Activated CD4-positive, alpha-beta T cell treated with anti-CD3 and anti-CD28 coated beads, Interleukin-2, amount 10 ng/mL, durations not matched to agents 7 days and 5 days (primary cell): ENCODE measurements at places on chromosomes 12 and 14. TPM values are rescaled to one million over a fixed set of nuclear protein-coding genes. Genes with fewer than 3 reads are reported as not detected.
A peak's percentile ranks its signal among the peaks of the same experiment; 100 is the strongest.

- DNase-seq, result no peak
These were observed 323.1 kb downstream of the PDZRN4 start for GRCh38 chr12:41511247-41511646.

DNA sequence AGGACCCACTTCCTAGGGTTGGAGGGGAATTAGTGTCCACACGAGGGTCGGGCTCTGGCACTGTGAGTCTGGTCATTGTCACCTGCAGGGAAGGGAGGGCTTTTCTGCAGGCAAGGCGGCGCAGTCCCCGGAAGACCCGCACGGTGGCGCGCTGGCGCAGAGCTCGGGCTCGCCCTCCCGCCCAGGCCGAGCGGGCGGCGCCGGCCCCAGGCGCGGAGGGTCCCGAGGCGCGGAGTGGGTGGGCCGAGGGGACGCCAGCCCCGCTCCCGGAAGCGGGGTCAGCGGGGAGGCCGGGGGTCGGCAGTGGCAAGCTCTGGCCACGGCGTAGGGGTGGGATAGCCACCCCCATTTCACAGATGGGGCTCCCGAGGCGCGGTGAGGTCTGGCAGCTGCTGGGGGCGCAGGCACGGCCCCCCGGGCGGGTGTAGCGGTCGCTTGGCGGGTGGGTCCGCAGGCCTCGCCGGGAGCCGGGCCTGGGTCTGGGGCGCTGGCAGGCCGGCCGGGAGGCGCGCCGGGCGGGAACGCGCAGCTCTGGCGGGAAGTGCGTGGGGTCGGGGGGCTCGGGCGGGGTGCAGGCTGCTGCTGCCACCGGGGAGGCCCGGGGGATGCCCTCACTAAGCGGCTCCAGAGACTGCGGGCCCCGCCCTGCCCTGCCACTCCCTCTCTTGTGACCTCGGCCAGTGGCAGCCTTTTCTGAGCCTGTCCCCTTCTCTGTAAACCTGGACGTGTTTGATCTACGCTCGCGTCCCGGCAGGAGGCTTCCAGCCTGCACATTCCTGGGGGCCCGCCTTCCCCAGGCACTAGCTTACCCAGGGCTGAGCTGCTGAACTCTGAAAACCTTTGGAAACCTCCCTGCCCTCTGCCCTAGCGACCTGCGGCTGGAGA is 46.1 kb downstream of the CYP46A1 start:
- DNase-seq, result peak; percentile 63

- no peak for DNase-seq
These were observed 39.6 kb downstream of the HECTD4 start for GRCh38 chr12:112342587-112342986.

- no peak for DNase-seq
These were observed 78.2 kb downstream of the RBM19 start for GRCh38 chr12:113887906-113888305.

GRCh38 chr14:70173569-70173968 is 15.2 kb downstream of the SLC8A3 start:
- DNase-seq, result no peak

- peak; percentile 30 for DNase-seq
These were observed 26.2 kb downstream of the ZCRB1 start for GRCh38 chr12:42299392-42300308.

GRCh38 chr12:15627995-15628945 is 160.9 kb downstream of the EPS8 start:
- DNase-seq, result no peak

GRCh38 chr14:59275668-59276067 is 87.2 kb downstream of the DAAM1 start:
- no peak for DNase-seq

DNA sequence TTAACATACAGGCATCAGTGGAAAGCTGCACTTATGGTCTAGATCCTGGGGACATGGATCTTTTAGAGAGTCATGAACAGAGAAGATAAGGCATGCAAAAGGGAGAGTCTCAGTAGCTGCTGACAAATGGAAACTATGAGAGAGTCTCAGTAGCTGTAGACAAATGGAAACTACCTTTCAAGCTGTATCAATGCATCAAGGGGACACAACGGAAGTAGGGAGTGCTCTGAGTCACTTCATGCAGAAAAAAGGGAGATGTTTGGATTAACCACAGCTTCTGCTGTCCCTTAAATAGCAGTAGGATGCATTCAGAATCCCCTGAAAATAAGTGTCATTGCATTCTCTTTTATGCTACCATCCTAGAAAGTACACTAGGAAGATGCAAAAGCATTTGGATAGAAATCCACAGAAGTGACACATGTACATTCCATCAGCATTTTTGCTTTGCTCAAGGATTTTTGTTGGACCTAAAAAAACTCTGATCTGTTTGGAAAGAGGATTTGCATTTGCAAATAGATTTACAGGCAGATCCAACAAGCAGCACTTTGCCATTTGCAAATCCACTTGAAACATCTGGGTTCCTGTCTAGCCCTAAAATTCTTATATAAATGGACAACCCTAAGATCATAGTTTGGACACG is 227.5 kb upstream of the LMO3 start:
- no peak for DNase-seq

GRCh38 chr12:121033625-121034349 is 5.3 kb downstream of the OASL start:
- peak; percentile 63 for DNase-seq

- DNase-seq, result no peak
These were observed 667 bp upstream of the ITFG2 start for GRCh38 chr12:2811801-2812200.

SLC5A8 gene
- not detected for total RNA-seq

TPPP2 gene
- total RNA-seq, result not detected

DHRS2 gene
- 0.44 TPM for total RNA-seq

CEBPE gene
- 0.67 TPM for total RNA-seq

TMEM52B gene
- not detected for total RNA-seq
